Stimulated activated CD8-positive, alpha-beta memory T cell treated with anti-CD3 and anti-CD28 coated beads, Interleukin-15, amount 100 ng/mL, for 24 hours (primary cell): ENCODE measurements at places on chromosomes 5 and 9.

- peak; percentile 1 for DNase-seq
Measured at GRCh38 chr5:146965761-146966659, 87.5 kb upstream of the PPP2R2B start.

GRCh38 chr5:96016216-96016615 is 54.6 kb upstream of the ELL2 start:
- no peak for DNase-seq

- no peak for DNase-seq
Measured at GRCh38 chr5:16909464-16909863, 26.6 kb downstream of the MYO10 start.

GRCh38 chr5:113376640-113377039 is 58.1 kb downstream of the TSSK1B start:
- DNase-seq, result no peak

DNA sequence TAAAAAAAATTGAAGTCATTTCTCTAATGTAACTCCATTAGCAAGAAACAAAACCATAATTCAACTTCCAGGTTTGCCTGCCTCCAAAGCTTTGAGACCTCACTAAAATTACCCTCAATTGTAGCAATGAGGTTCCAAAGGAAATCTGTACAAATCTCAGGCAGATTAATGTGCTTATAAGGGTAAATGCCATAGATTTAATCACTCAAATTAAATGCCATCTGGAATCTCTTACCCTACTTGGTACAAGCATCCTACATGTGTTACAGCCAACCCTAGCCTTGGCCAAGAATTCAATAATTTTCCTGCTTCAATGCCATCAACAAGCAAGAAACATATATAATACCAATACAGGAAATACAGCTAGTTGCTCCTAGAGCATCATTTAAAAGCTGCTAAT is 452.8 kb downstream of the RAB3C start:
- DNase-seq, result no peak

GRCh38 chr5:102771435-102771834 is 16.3 kb downstream of the PAM start:
- DNase-seq, result no peak

DNA sequence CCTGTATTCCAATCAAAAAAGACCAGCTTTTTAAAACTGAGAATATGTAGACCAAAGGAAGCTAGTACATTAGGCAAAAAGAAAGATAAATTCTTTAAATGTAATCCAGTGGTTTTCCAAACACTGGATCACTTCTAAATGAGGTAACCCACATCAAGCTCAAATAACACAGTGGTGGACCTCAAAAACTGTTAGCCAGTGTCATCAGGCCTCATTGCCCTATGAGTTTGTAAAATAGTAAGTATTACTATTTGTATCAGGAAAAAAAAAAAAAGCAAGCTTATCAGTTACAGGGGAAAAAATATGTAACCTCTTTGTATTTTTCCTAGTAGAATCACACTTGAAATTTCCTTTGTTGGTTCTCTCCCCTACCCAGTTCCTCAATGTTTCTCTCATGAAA is 6.7 kb downstream of the MTX3 start:
- no peak for DNase-seq

DNA sequence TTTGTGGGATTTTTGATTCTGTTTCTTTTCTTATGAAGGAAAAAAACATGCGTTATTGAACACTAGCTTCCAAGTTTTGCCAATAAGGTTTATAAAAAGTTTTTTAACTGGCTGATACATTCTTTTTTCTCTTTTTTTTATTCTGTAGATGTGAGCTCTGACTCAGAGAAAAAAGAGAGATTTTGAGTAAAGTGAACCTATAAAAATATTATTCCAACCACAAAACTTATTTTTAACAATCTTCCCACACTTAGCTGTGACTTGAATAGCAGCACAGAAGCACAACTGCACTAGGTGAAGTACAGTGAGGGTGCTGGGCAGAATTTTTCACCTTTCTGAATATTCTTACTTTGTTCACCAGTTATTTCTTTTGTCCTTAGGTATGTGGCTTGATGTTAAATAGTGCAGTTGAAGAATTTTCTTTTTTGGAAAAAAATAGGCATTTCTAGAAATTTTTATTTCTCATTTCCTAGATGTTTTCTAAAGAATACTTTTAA is 41.6 kb downstream of the CHSY3 start:
- DNase-seq, result no peak

GRCh38 chr5:126562823-126563222 is 32.2 kb downstream of the ALDH7A1 start:
- no peak for DNase-seq

GRCh38 chr5:31148959-31149475 is 44.5 kb upstream of the CDH6 start:
- no peak for DNase-seq

DNA sequence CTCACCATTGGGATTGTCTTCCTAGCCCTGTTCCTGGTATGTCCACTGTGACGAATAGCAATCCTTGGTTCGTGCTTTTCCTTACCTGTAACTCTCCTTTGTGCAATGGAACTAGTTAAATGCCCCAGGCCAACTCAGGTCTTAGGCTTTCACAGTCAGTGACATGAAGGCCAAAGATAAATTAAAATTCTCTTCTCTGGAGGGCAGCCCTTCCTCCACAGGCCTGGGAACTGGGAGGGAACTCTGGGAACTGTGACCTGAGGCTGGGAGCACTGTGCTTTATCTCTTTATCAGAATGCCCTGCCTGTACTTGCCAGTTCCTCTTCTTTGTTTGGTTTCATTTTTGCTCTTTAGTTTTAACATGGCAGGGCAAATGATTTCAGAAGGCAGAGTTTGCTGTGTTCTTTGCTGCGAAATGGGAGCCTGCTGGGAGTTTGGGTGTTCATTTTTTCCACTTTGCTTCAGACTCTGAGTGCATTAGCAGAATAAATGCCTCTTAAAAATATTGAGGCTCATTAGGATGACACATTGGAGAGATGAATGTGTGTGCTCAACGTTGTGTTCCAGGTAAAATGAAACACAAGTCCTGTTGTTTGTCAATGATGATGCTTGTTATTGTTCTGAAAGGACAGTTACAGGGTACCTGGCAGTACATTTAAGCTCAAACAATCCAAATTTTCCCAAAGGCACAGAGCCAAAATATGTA is 118.1 kb downstream of the NUDT12 start:
- no peak for DNase-seq

DNA sequence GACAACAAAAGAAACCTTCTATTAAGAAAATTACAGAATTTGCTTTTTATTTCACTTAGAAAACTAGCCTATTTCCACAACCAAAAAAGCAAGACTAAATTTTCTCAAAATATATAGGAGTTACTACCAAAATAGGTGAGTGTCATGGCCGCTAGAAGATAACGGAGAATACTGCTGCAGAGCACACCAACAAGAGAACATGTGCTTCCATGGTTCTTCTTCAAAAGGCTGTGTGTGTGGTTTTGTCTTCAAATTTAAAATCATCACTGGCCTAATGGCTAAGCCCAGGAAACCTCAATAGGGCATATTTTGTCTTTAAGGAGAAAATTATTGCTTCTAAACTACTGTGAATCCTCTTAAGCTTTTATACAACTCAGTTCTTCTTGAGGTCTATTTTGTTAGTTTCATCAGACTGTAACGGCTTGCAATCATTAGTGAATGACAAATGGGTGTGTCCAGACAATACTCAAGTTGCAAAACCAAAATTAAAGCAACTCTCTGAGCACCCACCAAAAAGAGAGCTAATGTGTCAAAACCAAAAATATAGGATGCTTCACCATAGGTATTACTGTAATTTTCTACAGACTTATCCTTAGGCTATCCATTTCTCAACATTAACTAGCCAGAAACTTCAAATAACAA is 3.3 kb downstream of the SETX start:
- DNase-seq, result no peak

DNA sequence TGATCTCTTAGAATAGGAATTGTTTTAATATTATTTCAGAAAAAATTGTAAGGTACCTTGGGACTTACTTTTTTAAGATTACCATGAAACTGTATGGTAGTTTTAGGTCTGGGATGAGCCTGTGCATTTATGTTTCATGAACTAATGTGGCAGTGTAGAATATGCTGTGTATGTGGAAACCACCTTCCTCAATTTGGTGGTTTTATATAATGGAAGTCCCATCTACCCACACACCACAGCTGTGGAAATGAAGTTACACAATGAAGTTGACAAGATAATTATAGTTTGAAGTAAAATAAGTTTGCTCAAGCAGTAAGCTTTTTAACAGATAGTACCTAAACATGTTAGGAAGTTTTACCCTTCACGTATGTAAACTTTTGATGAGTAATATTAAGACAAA is 24.4 kb downstream of the WDR36 start:
- no peak for DNase-seq

DNA sequence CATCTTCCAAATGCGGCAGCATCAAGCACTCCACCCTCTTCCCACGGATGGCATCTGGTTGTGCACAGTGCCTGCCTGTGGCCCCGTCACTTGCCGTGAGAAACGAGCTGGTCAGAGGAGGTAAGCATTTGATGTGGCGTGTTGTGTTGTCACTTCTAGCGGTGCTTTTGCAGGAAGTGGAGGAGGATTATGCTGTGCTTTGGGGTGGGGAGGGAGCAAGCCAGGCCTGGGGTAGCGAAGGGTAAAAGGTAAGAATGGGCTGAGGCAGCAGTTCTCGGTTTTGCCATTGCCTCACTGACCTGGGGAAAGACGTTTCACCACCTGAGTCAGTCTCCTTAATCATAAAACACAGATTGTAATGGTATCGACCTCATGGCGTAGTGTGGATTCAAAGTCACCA is 2.3 kb upstream of the POMT1 start:
- no peak for DNase-seq

DNA sequence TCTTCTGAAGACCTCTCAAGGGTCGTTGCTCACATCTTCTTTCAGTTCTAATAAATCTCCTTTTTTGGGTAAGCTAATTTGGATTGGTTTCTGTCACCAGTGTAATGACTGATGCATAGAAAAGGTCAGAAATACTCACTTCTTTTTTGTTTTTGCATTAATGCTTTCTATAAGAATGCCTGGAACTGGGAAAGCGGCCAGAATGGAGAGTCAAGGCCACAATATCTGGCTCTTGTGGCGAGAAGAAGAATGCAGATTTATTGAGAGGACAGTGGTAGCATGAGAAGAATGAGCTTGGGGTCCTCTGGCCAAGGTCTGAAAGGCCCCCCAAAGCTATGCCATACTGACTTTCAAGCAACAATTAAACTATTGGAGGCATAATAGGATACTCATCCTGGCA is 88.0 kb upstream of the SLC12A2 start:
- DNase-seq, result no peak

- DNase-seq, result no peak
Measured at GRCh38 chr5:107395632-107396350, 274.9 kb downstream of the EFNA5 start.

DNA sequence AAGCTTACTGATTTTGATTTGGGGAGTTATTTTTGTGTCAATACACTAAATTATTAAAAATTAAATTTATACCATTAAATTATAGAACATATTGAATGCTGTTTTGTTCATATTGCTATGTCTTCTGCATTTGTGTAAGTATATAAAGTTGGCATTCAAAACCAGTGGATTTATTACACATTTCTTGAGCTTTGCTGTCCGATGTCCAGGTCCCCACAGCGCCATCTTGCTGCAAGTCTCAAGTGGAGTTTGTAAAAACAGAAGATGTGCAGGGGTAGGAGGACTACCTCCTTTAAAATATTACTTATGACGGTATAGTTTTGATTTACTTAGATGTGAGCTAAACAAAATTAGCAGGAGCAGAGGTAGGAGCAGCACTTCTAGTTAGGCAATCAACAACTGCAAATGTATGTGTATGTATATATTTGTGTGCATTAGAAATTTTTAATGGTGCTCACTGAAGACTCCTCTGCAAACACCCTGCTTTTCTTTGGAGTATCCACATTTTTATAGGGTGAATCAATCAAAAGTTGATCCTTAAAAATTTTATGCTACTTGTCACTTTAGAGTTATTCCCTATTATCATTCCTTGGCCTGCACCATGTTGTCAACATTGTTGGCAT is 37.4 kb downstream of the CPEB4 start:
- no peak for DNase-seq
